ENCODE measurements at places on chromosomes 5 and 9.

DNA sequence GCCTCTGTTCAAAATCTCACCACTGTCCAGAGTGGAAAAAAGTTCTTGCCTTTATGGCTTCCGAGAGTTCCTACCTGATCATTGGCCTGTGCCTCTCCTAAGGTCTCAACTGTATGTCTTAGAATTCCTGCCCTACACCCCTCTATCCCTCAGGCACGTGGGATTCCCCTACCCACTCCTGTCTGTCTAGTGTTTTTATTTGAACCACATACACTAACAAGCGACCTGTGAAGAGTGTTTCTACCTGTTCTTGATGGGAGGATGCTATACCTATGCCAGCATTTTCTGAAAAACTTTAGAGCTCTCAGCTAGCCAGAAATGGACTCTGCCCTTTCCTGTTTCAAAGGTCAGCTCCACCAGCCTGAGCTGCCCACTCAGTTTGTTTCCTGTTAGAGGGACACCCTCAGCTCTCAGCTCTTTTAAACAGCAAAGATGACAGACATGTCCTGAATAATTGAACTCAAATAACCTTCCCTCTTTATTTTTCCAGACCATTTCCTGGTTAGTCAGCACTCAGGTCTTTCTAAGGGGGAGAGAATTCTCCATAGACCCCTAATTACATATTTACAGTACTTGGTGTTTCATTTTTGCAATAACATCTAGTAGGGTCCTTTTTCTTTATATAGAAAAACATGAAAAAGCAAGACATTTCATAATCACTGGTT lies 214.8 kb downstream of the AOPEP start:
- DNase-seq, result no peak

GRCh38 chr9:134618163-134618832 lies 23.3 kb upstream of the COL5A1 start:
- no peak for DNase-seq

DNA sequence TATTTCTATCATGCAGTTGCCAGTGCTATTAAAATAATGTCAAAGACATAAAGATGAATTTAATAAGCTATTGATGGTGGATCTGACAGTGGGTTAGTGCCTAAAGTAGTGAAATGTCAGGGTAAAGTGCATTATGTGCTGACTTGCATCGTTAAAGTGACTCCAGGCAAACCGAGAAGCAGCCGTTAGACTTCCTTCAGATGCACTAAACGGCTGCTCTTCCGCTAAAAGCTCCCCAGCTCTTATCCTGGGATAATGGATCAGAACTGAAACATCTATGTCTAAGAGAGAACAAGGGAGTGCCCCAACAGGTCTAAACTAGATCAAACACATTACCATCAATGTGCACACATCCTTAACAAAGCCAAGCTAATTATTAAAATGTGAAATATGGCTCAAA lies 468.2 kb downstream of the NTRK2 start:
- DNase-seq, result no peak

GRCh38 chr9:106291786-106292185 lies 571.2 kb upstream of the ZNF462 start:
- no peak for DNase-seq

GRCh38 chr9:95313010-95313498 lies 4.5 kb downstream of the FANCC start:
- no peak for DNase-seq
